ENCODE measurements at places on chromosomes 12 and 14.
A peak's percentile ranks its signal among the peaks of the same experiment; 100 is the strongest.

GRCh38 chr14:90426663-90427062 is 29.8 kb downstream of the CALM1 start:
- DNase-seq, result peak; percentile 42

GRCh38 chr14:35558680-35559079 is 24.7 kb downstream of the INSM2 start:
- no peak for DNase-seq

GRCh38 chr14:64337888-64338615 is 43.9 kb upstream of the ESR2 start:
- peak; percentile 67 for DNase-seq

- no peak for DNase-seq
Measured at GRCh38 chr12:111904446-111904975, 62.5 kb downstream of the MAPKAPK5 start.

- DNase-seq, result no peak
Measured at GRCh38 chr14:50095895-50096294, 20.5 kb downstream of the VCPKMT start.

- DNase-seq, result no peak
Measured at GRCh38 chr12:23099604-23100003, 474.6 kb downstream of the ETNK1 start.

DNA sequence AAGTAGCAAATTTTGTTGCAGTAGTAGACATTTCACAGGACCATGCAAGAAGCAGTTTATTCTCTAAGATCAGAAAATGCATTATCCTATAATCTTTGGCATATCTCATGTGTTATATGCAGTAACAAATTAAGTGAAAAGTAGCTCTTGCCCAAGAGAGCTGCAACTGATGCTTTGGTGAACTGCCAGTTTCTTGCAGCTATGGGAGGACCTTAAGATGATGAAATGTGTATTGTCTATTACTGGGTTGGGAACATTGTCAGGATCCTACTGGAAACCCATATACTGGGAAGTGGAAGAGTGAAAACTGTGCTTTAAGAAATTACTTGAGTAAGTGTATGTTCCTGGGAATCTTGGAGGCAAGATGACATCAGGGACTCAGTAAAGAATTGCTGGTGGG is 238.8 kb downstream of the DACT1 start:
- DNase-seq, result peak; percentile 54

Measured in fibroblast of skin of back (primary cell).